MV-4-11 (cell line): ENCODE measurements at places on chromosomes 4 and X.

DNA sequence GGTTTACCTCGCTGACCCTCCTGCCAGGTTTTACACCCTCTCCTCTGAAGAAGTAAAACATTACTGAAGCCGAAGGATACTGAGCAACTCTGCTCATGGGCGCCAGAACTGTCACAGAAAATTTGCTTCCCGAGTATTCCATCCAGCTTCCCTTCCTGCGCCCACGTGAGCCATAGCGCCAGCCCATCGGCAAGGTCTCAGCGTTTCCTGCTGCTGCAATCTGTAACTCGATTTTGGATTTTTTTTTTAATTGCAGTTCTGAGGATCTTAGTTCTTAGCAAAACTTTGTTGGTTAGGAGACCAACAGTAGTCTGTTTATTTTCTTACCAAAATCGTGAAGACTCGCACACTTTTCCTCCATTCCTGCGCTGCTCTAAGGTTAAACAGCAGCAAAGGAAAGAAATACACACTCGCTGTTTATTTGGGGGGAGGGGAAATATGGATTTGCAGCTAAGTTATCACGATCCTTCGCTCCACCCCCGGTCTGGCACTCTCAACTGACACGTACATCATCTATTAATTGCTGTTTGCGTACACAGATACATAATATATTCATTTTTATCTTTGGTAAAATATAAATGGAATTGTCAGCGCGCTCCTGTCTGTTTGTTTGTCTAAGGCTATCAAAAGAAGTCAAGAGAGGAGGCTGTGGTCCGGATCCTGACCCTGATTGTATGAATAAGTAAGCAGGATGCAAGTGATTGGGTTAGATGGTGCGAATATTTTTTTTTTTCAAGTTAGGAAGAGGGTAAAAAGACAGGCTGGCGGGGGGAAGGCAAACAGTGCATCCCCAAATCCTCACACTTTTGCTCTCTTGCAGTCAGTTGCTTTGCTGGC lies at the start of gene TLL1:
TLL1 (plus strand) TSS at position 777 of the 837 bp plus-strand sequence. CDS start 668 bp downstream, outside the sequence.
- no peak for DNase-seq

DNA sequence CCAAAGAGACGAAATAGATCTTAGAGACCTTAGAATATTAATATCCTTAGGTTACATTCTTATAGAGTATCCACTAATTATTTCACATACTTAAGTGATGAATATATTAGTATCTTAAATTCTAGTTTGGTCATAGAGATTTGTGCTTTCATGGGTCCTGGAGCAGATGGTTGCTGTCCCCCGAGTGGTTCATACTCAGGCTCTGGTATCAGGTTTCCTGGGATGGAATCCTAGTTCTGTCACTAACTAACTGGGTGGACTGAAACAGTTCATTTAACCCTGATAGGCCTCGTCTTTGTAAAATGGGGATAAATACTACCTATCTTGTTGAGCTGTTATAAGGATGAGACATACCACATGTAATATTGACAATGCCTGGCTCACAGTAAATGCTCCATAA lies 264.6 kb downstream of the TENM3 start:
- no peak for DNase-seq

GRCh38 chr4:112144546-112145325 lies 518 bp upstream of the FAM241A start:
- DNase-seq, result no peak

GRCh38 chrX:15293451-15293850 lies 22.0 kb downstream of the ASB11 start:
- peak; percentile 48 for DNase-seq

GRCh38 chr4:56764223-56764622 lies 57.3 kb downstream of the SPINK2 start:
- DNase-seq, result no peak

- no peak for DNase-seq
These were observed 1393.1 kb upstream of the DIAPH2 start for GRCh38 chrX:95291561-95291960.

- DNase-seq, result no peak
These were observed 138.0 kb downstream of the RPA4 start for GRCh38 chrX:97021680-97022079.

GRCh38 chrX:24684048-24684447 lies 9.7 kb upstream of the POLA1 start:
- no peak for DNase-seq

- DNase-seq, result no peak
These were observed 62.7 kb downstream of the TBC1D14 start for GRCh38 chr4:6972375-6972650.

DNA sequence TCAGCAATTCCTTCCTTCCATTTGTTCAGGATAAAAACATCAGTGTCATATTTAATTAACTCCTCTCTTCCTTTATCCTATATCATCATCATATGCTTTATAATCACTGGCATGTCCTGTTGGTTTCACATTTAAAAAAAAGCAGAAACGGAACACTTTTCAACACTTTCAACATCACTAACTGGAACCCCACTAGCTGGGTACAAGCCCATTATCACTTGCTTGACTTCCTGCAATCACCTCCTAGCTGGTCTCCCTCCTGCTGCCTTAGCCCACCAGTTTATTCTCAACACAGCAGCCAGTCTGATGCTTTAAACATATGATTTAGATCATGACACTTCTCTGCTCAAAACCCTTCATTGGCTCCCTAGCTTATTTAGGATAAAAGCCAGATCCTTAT lies 116.4 kb upstream of the LSM6 start:
- DNase-seq, result peak; percentile 78

DNA sequence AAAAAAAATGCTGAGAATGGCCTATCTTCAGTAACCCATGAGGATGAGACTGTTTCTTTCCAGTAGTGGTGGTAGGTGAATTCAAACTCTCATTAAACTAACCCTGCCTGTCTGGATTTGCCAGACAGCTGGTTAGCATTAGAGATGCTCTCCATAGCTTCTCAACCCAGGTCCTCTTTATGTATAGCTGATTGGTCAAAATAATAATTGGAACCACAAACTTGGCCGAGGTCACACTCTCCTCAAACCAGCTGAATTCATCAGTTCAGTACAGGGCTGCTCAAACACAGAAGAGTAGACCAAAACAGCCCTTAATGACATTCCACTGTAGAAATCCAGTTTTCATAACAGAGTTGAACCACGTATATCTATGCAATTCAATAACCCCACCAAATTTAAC lies 85.3 kb downstream of the HCCS start:
- no peak for DNase-seq

- no peak for DNase-seq
These were observed 440.5 kb downstream of the MAPK10 start for GRCh38 chr4:85919200-85919887.

DNA sequence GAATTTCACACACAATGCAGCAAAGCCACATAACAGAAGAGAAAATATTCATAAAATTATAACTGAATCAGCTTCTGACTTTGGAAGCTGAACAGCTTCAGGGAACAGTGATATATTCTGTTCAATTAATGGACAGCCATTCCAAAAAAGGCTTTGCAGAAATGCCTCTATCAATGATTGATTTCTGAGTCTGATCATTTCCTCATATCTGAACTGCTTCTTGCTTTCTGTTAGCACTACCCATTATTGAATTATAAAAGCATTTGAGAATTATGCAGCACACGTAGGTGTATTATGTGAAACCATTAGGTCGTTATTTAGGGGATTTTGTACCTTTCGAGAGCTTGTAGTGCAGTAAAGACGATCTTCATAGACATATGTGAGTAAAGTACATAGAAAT lies 159.6 kb downstream of the STIM2 start:
- DNase-seq, result no peak

DNA sequence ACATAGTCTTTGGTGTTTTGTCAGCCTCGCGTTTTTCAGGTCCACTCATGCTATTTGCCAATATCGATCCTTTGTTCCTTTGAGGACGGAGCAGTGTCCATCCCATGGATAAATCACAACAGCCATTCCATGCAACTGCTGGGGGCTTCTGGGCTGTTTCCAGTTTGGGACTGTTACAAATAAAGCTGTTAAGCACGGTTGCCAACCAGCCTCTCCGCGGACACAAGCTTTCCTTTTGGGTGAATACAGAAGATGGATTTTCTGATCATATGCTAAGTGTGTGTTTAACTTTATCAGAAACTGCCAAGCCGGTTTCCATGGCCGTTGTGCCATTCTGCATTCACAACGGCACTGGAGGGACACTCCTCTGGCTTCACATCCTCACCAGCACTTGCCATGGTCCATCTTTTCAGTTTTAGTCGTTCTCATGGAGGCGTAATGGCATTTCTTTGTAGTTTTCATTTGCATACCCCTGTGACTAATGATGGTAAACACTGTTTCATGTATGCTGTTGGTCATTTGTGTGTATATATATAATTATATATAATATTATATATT lies 67.8 kb downstream of the ABLIM2 start:
- no peak for DNase-seq

GRCh38 chr4:7635445-7636239 lies 200.9 kb upstream of the PSAPL1 start:
- DNase-seq, result peak; percentile 44

- no peak for DNase-seq
These were observed 16.9 kb upstream of the CEP135 start for GRCh38 chr4:55931833-55932232.

GRCh38 chr4:75545526-75545925 lies 10.3 kb upstream of the ODAPH start:
- DNase-seq, result no peak

GRCh38 chr4:76563454-76564122 lies 128.6 kb downstream of the SHROOM3 start:
- DNase-seq, result no peak

DNA sequence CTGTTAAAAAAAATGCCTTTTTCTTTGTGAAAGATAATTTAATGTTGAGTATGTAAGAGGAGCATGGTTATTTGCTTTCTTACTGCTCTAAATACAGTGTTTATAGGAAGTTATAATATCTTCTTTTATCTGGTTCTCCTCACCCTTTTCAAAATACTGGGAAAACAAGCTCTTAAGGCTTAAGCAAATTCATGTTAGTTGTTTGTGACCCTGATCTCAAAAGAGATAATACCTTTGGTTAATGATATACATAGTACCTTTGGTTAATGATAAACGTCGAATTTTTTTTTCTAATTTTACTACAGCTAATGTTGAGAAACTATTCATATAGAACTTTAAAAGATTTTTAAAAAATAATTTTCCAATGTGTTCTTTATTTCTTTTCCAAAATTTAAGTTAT lies 180.1 kb downstream of the RAPGEF2 start:
- DNase-seq, result no peak

GRCh38 chr4:65046192-65047133 lies 623.8 kb downstream of the EPHA5 start:
- DNase-seq, result no peak

GRCh38 chr4:105504744-105505143 lies 30.9 kb upstream of the PPA2 start:
- no peak for DNase-seq

GRCh38 chr4:58936436-58936835 lies 1826.3 kb upstream of the IGFBP7 start:
- DNase-seq, result no peak

DNA sequence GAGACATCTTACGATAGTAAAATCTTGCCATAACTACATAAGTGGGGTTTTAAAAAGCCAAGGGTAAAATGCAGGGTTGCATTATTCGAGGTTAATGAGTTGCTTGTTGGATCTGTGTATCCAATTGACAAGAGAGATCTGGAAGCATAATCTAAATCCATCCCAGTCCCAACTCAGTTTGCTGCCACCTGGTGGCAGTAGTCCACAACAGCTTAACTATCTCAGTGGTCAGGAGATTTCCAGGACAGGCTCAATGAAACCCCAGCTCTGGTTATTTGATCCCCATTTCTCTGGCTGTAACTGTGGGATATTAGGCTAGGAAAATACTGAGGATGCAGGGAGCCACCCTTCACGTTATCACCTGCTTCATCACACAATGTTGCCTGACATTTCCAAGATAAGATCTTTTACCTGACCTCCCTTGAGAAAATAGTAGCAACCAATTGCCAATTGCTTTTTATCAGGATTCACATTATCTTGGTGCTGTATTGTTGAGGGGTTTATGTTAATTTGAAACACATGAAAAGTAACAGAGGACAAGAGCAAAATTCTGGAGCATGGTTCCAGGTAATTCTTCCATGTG lies 88.2 kb upstream of the TNIP3 start:
- DNase-seq, result peak; percentile 57

GRCh38 chr4:185754961-185755360 lies 57.0 kb downstream of the SORBS2 start:
- DNase-seq, result no peak

DNA sequence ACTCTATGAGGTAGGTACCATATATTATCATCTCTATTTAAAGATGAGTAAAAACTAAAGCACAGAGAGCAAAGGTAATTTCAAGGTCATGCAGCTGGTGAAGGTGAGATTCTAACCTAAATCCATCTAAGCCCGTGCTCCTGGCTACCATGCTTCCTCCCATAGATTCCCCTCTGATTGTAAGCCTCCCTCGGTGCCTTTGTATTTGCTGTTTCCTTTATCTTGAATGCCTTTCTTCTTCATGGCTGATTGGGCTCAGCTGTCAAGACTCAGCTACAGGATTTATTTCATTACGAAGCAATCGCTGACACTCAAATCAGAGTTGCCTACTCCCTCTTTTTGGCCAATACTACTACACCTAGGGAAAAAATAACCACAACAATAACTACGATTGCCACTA lies 217.1 kb downstream of the ARAP2 start:
- DNase-seq, result no peak

- DNase-seq, result no peak
These were observed 3.8 kb downstream of the FGF16 start for GRCh38 chrX:77450996-77451395.

DNA sequence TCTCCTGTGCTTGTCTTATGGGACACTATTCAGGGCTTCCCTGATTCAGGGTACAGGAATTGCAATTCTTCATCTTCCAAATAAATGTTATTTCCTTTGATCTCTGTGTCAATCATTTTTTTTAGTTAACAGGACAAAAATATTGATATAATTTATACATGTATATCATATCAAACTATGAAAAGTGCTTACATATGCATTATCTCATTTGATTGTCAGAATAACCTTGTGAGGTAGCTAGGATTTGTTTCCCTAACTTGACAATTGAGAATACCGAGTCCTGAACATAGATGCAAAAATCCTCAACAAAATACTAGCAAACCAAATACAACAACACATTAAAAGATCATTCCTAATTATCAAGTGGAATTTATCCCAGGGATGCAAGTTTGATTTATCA lies 11.5 kb upstream of the SERPINA7 start:
- DNase-seq, result no peak

DNA sequence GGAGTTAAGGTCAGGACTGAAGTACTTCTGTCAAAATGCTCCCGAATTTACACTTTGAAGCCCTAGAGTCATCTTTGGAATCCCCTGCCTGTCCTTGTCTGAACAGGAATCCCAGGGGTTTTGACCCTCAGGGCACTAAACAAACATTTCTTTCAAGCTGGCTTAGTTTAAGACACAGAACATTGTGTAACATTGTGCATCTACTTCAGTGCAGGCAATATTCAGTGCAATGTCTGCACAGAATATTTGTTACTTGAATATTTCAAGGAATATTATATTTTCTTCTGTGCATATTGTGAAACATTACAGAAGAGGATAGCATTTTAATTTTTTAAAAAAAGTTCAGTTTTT lies 763.4 kb downstream of the PCDH18 start:
- no peak for DNase-seq

DNA sequence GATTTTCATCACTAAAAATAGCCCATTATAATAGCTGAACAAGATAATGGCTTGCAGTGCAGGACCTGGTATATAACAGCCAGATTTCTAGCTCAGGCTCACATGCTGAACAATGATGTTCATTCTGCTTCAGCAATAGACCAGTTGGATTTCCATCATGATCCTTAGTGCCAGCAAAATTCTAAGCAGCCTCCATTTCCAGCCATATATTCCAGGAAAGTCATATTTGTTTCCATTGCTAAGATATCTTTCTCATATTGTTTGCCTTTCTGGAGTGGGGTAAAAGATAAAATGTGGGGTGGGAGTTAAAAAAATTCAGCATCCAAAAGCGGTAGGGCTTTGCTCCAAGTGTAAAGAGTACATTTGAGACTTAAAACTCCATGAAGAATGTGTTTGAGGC lies 2344.1 kb downstream of the PCDH7 start:
- no peak for DNase-seq
